ENCODE measurements at places on chromosomes 5 and 9.

DNA sequence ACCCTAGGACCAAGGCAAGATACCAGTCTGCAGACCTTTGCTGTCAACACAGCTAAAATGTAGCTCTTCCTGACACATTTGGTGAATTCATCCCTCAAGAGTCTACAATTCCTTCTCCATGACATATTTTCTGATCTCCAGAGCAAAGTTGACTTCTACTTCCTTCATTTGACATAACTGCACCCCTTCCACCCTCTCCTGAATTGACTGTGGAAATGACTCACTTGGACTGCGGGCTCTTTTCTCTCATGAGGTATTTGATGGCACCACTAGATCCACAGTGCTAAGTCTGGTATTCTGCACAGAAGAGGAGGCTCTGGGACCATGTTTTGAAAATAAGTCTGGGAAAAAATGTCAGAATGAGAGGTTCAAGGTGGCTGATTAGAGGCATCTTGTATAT is 338.4 kb upstream of the TRPC7 start:
- no peak for DNase-seq

- no peak for DNase-seq
Measured at GRCh38 chr9:36928670-36929349, 105.3 kb downstream of the PAX5 start.

DNA sequence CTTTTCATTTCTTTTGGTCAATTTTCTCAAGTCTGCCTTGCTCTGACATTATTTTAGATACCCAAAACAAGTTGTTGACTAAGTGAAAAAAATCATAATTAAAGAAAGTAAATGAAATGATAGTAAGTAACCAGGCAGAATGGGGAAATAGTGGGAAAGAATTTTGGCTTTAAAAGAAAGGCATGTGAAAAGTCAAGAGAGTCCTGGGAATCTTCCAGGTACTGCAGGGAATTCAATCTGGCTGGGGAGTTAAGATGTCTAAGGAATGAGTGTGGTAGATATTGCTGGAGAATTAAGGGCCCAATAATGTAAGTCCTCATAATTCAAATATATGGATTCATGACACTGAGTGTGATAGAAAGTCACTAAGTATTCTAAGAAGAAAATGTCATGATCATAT is 123.1 kb upstream of the PAPPA start:
- DNase-seq = no peak

DNA sequence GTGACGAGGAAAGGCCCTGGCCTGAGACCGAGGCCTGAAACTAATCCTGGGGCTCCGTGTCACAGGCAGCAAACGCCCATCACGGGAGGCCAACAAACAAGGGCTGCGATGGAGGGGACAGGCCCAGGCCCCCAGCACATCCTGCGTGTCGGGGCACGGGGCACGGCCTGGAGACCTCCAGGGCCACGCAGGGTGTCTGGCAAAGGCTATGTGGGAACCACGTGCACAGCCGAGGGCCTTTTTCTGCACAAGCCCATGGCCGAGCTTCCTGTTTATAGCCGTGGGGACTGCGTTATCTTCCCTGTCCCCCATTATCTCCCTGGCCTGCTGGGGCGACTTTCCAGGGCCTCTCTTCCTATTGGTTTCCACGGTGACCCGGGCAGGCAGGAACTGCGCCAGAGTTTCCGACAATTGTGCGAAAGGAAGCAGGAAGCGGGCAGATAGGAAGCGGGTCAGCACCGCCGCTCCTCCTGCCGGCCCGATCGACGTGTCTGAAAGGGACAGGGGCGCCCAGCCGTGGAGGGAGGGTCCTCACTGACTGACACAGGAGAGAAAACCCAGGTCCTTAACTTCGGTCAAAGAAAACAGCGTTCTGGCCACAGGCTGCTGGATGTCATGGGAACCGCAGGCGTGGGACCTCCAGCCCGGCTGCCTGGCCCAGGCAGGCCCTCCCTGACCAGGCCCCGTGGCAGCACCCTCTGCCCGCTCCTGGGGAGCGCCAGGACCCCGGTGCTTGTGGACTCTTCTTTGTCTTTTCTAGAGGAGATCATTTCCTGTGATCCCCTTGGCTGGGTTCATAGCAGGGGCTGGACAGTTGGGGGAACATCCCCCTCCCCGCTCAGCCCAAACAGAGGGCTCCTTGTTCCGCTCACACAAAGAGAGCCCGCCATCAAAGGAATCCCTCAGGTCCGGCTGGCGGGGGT is 29.1 kb upstream of the SEC16A start:
- DNase-seq = no peak

DNA sequence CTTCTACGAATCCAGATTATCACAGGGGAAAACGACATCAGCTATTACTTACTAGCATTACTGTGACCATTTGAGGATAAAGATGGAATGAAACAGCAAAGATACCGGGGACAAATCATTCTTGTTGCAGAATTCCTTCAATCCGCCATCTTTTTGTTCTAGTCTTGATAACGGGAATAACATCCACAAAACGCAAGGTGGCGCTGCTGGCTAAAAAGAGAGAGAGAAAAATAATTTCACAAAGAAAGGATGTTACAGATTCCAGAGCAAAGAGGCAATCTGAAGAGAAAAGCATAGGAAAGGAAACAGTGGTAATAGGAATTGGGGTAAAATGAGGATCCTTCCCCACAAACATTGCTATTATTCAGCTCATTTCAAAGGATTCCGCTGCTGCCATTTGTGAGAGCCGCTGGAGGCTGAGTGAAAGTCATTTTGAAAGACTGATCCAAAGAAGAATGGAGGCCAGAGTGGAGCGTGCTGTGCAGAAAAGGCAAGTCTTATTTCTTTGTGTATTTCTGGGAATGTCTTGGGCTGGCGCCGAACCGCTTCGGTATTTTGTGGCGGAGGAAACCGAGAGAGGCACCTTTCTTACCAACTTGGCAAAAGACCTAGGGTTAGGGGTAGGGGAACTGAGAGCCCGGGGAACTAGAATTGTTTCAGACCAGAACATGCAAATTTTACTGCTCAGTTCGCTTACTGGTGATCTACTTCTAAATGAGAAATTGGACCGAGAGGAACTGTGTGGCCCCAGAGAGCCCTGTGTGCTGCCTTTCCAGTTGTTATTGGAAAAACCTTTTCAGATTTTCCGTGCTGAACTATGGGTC is at the start of gene PCDHB7:
PCDHB7 (plus strand) TSS at position 264 of the 824 bp plus-strand sequence; CDS start at position 456, 192 bp downstream.
- DNase-seq = no peak

DNA sequence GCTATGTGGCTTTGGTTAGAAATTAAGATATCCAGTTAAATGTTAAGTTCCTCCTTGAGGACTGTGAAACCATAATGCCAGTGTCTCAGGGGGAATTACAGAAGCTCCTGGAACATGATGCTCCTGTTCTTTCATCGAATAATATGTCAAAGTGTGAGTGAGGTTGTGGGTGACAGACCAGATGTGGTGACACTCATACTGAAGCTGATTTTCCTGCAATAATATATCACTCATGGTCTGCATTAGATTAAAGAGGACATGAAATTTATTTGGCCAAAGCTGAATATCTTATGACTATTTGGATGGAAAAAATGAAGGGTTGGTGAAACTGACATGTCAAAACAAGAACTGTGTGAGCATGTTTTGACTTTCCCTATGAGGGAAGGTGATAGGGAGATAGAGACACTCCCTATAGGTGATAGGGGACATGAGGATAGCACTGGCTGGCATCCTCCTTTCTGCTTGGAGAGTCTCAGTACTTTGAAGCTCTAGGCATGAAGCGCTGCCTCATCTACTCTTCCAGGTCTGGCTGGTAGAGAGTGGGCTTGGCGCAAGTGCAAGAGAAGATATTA is 173.5 kb downstream of the ARHGEF28 start:
- DNase-seq = no peak

- no peak for DNase-seq
Measured at GRCh38 chr5:14718778-14719177, 54.3 kb downstream of the OTULIN start.

GRCh38 chr5:127235136-127235535 is 55.5 kb upstream of the MEGF10 start:
- DNase-seq = no peak

DNA sequence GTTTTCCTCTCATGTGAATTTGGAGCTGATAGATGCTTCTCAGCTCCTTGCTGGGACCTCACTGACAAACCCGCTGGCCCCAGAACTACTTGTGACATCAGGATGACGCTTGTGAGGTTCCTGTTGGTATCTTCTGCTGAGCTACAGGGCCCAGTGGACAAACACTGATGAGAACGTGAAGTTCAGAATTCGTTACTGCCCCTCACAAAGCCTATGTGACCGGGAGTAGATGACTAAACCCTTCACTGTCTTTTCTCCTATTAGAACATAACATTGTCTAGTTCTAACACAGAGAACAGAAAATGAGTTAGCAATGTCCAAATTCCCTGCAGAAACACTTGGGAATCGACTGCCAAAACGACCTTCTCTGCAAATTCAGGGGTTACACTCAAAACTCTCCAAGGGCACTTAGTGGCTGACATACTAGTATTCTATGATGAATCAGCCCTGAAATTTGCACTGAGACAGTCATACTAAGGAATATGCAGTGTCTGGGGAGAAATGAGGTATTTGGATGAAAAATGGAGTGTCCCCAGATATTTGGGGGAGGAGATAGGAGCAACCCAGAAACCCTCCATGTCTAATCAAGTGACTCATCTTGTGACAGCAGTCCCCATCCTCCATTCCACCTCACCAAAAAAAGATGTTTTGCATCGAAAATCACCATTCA is 143.2 kb upstream of the TRIM32 start:
- DNase-seq = no peak

DNA sequence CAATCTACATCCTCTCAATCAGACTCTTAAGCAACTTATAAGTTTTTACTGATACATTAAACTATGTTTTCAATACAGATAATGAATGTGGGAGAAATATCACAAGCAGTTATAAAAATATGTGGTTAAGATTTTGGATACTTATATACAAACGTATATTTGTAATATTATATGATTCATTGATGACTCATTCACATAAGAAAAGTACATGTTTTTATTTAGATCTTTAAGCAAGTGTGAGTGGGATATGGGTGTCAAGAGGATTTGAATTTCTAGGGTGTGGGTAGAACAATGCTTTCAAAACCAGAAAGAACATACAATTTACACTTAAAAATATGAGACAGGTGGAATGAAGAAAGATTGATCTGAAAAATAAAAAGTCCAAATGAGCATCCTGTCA is 36.1 kb upstream of the ISL1 start:
- no peak for DNase-seq

DNA sequence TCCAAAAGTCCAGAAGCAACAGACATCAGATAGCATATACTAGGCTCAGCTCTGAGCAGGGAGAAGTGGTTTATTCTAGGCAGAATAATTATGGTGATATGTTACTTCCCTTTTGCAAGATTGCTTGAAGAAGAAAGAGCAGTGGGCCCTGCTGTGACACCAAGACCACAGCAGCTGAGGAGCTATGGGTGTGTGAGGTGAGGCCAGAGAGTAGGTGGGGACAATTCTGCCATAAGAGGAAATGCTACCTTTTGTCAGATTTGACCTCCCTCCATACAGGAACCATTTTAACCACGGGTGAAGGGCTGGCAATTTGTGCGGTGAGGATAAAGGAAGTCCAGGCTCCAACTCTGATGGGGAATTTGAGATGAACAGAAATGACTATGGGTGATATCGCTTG is 51.3 kb downstream of the TNFSF15 start:
- no peak for DNase-seq

- no peak for DNase-seq
Measured at GRCh38 chr5:96344678-96345577, 88.1 kb downstream of the PCSK1 start.

GRCh38 chr5:179464631-179465030 is 85.7 kb upstream of the RUFY1 start:
- DNase-seq = no peak

GRCh38 chr5:38866362-38867031 is 20.7 kb downstream of the OSMR start:
- DNase-seq = no peak

DNA sequence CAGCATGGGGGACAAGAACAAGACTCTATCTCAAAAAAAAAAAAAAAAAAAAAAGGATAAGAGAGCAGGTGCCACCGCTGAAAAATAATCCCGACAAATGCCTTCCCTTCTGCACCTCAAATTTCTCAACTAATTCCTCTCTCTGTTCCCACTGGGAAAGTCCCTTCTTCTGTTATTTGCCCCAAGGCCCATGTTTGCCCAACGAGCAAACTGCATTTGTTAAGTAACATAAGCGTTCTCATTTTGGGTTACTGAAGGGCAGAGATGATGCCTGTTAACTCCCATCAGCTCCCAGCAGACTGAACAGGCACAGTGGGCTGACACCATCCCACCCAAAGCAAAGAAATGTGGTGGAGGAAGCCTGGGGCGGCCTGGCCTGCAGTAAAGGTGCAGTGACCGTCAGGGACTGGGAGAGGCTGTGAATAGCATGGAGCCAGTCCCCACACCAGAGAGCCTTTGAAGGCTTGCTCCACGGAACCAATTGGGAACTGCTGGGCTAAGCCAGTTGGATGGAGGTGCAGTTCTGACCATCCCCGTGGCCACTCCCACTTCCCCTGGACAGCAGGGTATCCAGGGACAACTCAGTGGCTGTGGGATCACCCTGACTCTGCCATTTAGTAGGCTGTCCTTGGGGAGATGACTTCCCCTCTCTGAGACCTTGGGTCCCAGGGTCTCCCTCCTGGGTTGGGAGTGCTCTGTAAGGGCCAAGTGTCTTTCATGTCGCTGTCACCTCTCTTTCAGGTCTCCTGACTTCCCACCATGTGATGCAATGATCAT is 149.7 kb upstream of the IER5L start:
- DNase-seq = no peak

DNA sequence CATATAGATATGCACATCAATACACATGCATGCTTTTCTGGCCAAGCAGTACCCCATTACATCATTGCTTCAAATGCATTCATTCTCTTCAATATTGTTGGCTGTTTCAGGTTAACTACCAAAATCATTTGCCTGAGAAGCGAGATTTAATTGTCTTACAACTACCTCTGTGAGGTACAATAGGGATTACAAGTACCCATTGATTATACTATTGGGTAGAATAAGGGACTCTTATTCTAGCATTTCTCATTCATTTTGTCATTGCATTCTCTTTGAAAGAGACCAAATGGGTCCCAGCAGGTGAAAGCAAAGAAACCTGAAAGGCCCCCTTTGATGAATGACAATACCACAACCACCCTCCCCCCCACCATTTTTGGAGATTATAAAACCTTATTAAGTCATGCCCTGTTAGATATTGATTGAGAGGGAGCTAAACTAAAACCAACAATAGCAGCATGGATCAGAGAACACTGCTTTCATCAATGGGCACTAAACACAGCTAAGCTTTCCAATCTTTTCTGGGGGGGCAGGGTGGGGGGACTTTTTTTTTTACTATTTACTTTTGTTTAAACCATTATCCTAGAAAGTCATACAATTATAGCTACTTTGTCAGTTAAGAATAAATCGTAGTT is 375.0 kb upstream of the CCNH start:
- DNase-seq = peak; percentile 56

GRCh38 chr9:3628239-3628638 is 102.4 kb upstream of the RFX3 start:
- DNase-seq = no peak

GRCh38 chr5:23400951-23401350 is 106.5 kb upstream of the PRDM9 start:
- DNase-seq = no peak

GRCh38 chr9:82555431-82556051 is 507.4 kb downstream of the RASEF start:
- no peak for DNase-seq

GRCh38 chr5:154267516-154267915 is 77.0 kb downstream of the GALNT10 start:
- DNase-seq = no peak

Measured in NCI-H1930 (cell line).